ENCODE measurements at places on chromosomes 7 and 10. TPM values are rescaled to one million over a fixed set of nuclear protein-coding genes. Genes with fewer than 3 reads are reported as not detected.

CACNA2D1 gene
- 10.4 TPM for total RNA-seq

SLC13A4 gene
- not detected for total RNA-seq

SFXN4 gene
- total RNA-seq = 41.2 TPM

STEAP2 gene
- 4.9 TPM for total RNA-seq

C10orf62 gene
- not detected for total RNA-seq

VSIR gene
- 22.2 TPM for total RNA-seq

CHAT gene
- total RNA-seq = not detected

IRF5 gene
- total RNA-seq = 15.9 TPM

OPN1SW gene
- total RNA-seq = not detected

SCD gene
- 219 TPM for total RNA-seq

PRPS1L1 gene
- total RNA-seq = not detected

ACSL5 gene
- total RNA-seq = 0.30 TPM

SLC13A1 gene
- not detected for total RNA-seq

MRLN gene
- total RNA-seq = not detected

OR2A14 gene
- total RNA-seq = not detected

MTURN gene
- total RNA-seq = 6.1 TPM

GNAT3 gene
- total RNA-seq = not detected

IGFBP1 gene
- 72.9 TPM for total RNA-seq

C7orf57 gene
- 0.35 TPM for total RNA-seq

ARHGAP12 gene
- 21.3 TPM for total RNA-seq

ZNF25 gene
- 2.2 TPM for total RNA-seq

INHBA gene
- 0.21 TPM for total RNA-seq

PGAM2 gene
- total RNA-seq = not detected

KCNH2 gene
- 5.7 TPM for total RNA-seq

TAS2R4 gene
- total RNA-seq = 0.11 TPM

ASB10 gene
- not detected for total RNA-seq

RNF133 gene
- total RNA-seq = not detected

VSTM2A gene
- total RNA-seq = 0.08 TPM

GSAP gene
- total RNA-seq = 2.3 TPM

AMZ1 gene
- total RNA-seq = 0.08 TPM

EIF5AL1 gene
- 2.1 TPM for total RNA-seq

SYT15B gene
- total RNA-seq = 2.3 TPM

GIMAP8 gene
- total RNA-seq = not detected

TMEM72 gene
- total RNA-seq = not detected

BAMBI gene
- total RNA-seq = 9.3 TPM

CYP2W1 gene
- total RNA-seq = 0.05 TPM

LIPM gene
- total RNA-seq = not detected

EBLN1 gene
- not detected for total RNA-seq

INTS15 gene
- 24.1 TPM for total RNA-seq

VPS37D gene
- 3.1 TPM for total RNA-seq

PDCD4 gene
- 31.3 TPM for total RNA-seq

H2BK1 gene
- total RNA-seq = not detected

SNX10 gene
- 5.0 TPM for total RNA-seq

LRIT1 gene
- not detected for total RNA-seq

CYP3A4 gene
- 0.05 TPM for total RNA-seq

CRHR2 gene
- 0.05 TPM for total RNA-seq

CCL26 gene
- 7.7 TPM for total RNA-seq

Measured in A549 treated with dexamethasone at 1 μM for 4 hours (cell line).